C1 segment of cervical spinal cord (tissue), 14 donors: ENCODE measurements at places on chromosomes 2 and 18.

GRCh38 chr2:240205348-240205747 lies 64.9 kb upstream of the OTOS start:
- DNase-seq, result no peak

DNA sequence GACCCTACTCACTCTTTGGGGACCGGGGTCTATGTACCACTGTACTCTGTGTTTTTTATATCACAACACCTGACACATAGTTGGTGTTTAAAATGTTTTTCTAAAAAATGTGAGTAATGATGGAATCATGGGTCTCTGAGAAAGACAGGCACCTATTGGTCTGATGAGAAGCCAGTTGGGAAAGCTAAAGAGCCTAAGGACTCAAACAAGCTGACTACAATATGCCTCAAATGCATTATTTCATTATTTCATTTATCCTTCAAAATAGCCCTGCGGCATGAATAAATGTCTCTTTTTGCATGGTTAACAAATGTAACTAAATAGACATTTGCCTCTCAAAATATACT lies 102.9 kb upstream of the SCN1A start:
- DNase-seq, result no peak

GRCh38 chr18:42274488-42275137 lies 319.6 kb downstream of the PIK3C3 start:
- DNase-seq, result no peak

GRCh38 chr2:196967116-196967515 lies 40.6 kb upstream of the PGAP1 start:
- no peak for DNase-seq

DNA sequence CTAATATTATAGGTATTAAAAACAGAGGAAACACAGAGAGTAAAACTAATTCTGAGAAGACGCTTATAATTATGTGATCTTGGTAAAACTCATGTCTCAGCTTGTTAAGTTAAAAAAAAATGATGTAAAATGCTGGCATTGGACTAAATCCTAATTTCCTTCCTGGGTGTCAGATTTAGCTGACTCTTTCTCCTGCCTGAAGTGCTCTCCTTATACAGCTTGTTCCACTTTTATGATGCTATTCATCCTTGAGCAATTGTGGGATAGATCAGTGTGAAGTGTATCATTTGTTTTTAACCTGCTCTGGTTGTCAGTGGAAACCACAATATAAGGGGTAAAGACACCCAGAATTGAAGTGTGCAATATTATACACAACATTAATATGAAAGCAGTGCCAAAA lies 84.9 kb downstream of the EFEMP1 start:
- no peak for DNase-seq

DNA sequence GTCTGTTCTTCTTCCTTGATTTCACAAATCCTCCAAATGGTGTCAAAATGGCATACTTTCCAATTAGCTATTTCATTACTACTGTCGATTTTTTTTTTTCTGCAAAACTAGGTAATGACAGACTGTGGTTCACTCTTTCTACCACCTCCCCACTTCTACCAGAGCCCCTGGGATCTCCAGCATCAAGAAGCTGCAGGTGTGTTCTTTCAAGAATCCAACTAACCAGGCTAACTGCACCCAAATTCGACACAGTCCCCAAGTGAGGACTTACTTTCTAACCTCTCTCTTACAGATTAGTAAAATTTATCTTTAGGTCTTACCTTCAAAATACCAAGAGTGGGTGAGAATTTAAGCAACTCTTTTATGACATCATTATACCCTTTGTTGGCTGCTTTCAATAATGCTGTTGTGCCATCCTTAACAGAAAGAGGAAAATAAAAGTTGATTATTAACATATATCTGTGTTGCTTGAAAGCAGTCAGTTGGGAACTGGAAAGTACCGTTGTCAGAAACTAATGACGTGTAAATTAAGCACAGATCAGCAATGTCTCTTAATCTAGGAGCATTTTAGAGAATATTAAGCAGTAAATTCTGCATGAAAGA lies 31.2 kb upstream of the NPC1 start:
- DNase-seq, result no peak

GRCh38 chr2:9764153-9764778 lies 79.0 kb upstream of the TAF1B start:
- no peak for DNase-seq

DNA sequence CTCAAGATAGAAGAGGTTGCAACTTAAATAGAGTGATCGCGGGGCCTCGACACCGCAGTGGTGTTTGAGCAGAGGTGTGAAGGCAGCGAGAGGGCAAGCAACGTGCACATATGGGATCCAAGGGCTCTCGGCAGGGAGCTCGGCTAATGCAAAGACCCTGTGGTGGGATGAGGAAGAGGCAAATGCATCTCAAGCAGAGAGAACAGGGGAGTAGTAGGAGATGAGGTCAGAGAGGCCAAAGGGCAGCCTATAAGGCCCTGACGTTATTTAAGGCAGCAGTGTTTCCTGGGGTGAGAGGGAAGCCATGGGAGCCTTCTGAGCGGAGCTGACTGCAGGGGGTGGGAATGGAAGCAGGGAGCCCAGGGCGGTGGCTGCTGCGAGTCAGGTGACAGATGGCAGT lies 74.5 kb downstream of the MRPS9 start:
- no peak for DNase-seq

- no peak for DNase-seq
Observed at GRCh38 chr2:217626926-217627325, 375.9 kb downstream of the TNS1 start.

- no peak for DNase-seq
Observed at GRCh38 chr2:25347846-25348245, 6.1 kb upstream of the DNMT3A start.

GRCh38 chr18:22026889-22027288 lies 142.5 kb upstream of the GATA6 start:
- no peak for DNase-seq

DNA sequence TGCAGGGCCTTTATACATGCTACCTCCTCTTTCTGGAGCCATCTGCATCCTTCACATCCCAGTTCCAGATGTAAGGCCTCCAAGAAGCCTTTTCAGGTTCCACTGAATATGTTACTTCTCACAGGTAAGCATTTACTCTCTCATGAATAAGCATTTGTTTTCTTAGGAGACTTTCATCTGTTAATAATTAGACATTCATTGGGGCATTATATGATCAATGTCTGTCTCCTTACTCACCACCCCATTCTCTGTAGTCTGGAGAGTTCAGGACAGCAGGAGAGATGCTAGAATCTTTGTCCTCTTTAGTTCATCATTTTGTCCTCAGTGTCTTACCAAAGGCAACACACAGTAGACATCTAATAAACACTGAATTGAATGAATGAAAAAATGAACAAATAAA lies 185.7 kb downstream of the NCKAP5 start:
- no peak for DNase-seq

GRCh38 chr2:240435457-240435947 lies at the start of gene GPC1:
Gene GPC1 (plus strand): TSS chr2:240435663. CDS start chr2:240435919, 256 bp downstream.
- peak; percentile 74 for DNase-seq

DNA sequence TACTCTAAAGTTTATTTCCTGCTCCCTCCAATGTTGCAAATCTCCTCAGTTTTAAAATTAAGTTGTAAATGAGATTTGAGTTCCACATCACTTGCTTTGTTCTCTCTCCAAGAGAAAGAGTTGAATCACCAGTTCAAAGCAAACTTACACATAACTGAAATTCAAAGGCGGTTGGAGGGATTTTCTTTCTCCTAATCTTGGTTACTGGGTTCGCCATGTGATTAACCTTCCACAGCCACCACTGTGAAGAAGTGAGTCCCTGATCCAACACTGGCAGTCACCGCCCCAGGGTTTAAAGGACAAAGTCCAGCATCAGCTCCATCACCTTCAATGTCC lies 247.1 kb downstream of the MYCN start:
- DNase-seq, result no peak

GRCh38 chr18:61825386-61825785 lies 67.4 kb downstream of the RNF152 start:
- DNase-seq, result no peak

DNA sequence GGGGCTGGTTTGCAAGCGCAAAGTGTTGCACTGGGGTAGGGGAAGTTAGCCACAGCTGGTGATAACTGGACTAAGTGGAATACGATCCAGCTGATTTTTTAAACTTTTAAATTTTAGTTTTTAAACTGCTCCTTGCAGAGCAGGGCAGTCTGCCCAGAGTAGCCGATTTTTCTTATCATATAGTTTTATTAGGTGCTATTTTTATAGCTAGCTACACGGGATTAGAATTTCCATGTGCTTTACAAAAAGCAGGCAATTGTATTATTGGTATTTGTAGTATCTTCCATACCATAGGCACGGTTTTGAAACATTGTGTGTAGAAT lies 9.6 kb downstream of the CPLX4 start:
- no peak for DNase-seq

GRCh38 chr2:103738606-103739005 lies 976.8 kb downstream of the TMEM182 start:
- no peak for DNase-seq

DNA sequence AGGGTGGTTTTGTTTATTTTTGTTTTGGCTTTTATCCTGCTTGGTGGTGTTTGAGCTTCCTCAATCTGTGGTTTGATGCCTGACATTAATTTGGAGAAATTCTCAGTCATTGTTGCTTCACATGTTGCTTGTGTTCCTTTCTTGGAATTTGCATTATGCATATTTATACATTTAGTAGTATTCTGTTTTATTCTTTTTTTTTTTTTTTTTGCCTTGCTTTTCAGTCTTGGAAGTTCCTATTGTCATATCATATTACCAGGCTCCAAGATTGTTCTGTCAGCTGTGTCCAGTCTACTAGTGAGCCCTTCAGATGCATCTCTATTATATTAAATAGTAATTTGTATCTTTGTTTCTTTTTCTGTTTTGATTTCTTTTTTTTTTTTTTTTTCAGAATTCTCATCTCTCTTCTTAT lies 77.0 kb downstream of the EPC2 start:
- DNase-seq, result no peak

- no peak for DNase-seq
Observed at GRCh38 chr2:121665504-121665903, 16.2 kb upstream of the CLASP1 start.

DNA sequence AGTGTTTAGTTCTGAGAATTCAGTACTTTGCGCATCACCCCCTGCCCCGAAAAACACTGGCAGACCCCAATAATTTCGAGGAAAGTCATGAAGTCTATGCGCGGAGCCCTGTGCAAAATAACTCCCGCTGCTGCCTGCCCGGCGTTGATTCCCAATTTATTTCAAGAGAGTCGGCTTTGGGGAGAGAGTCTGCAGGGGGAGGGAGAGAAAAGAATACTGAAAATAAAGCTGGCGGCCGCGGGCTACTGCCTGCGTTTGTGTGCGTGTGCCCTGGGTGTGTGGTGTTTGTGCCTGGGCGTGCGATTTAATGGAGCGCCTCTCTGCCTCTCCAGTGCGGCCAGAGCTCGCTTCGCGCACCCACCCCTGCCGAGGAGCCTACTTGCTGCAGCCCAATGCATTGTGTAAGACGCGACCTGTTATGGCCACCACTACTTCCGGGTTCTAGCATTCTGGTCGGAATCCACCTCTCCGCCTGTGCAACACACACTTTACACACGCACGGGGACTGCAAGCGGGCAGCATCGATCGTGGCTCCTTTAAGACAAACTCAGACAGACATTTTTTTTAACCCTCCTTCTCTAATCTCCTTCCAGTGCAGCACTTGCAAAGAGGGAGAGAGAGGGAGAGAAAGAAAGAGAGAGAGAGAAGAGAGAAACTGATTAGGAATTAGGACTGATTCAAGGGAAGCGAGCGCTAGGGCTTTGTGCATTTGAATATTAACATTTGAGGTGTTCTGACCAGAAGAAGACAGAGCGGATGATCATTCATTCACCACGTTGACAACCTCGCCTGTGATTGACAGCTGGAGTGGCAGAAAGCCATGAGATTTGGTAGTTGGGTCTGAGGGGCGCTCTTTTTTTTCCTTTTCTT lies at the start of gene MEIS1:
MEIS1 (plus strand) TSS at position 447 of the 870 bp plus-strand sequence. CDS start 732 bp downstream, outside the sequence.
- peak; percentile 79 for DNase-seq

DNA sequence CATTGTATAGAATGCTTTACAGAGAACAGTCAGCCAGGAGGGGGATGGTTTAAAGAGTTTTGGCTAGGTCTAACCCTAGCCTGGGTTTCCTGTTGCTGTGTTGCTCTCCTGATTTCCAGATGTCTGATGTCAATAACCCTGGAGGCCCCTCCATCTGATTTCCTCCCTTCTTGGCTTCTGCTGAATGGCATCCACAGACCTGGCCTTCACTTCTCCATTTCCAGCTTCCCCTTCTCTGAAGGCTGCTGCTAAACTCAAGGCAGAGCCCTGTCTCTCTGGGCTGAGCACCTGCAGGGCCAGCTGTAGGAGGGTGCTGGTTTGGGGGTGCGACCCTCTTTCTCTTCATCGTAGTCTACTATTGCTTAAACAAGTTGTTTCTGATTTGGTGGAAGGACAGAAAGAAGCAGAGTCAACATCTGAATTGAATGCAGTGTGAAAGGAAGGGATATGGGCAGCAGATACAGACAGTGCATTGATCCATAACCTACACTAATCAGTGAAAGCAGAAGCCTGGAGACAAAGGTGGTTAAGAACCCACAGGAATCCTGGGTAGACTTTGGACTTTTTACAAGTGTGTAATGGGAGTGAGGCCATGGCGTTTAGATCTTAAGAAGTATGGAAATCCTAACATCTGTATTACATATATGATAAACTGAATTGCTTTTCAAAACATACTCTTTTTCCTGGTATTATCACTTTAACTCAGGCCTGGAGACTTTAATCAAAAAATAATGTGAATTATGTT lies 153.6 kb downstream of the HRH4 start:
- DNase-seq, result no peak

GRCh38 chr2:25805987-25806386 lies 72.3 kb downstream of the ASXL2 start:
- no peak for DNase-seq

DNA sequence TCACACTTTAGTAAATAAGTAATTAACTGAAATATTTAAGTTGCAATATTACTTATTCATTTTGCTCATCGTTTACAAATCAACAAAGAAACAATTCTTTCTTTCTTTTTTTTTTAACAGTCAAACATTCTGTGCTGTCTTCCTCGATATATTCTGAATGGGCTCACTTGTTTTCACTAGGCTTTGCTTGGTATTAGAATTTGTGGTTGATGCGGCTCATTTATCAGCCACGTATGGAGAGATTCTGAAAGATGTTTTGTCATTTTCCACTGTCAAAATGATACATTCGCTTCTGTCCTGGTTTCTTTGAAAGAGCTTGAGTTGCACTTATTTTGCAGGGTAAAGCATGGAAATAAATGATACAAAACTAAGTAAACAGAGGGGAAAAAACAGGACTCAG lies 323.7 kb downstream of the LRRTM1 start:
- DNase-seq, result no peak

- DNase-seq, result no peak
Observed at GRCh38 chr2:239869272-239870155, 155.6 kb downstream of the NDUFA10 start.

GRCh38 chr18:9658087-9658641 lies 43.8 kb upstream of the PPP4R1 start:
- no peak for DNase-seq

DNA sequence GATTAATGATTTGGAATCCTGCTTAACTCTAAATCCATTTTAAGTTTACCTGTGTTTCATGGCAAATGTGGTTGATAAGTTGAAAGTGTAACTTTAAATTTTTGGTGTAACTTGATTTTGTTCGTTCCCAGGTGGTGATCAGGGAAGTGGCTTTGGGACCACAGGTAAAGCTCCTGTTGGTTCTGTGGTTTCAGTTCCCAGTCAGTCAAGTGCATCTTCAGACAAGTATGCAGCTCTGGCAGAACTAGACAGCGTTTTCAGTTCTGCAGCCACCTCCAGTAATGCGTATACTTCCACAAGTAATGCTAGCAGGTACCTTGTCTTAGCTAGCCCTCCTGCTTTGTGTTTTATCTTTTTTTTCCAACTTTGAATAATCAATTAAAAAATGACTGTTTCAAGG lies 62.8 kb downstream of the AGFG1 start:
- DNase-seq, result no peak
